SJCRH30 (cell line): ENCODE measurements at places on chromosomes 1 and 21. TPM values are rescaled to one million over a fixed set of nuclear protein-coding genes. Genes with fewer than 3 reads are reported as not detected.

The DNAJC6 gene
- 0.02 and 0.35 TPM in 2 replicates for total RNA-seq

The HCRTR1 gene
- not detected in 2 replicates for total RNA-seq

DNA sequence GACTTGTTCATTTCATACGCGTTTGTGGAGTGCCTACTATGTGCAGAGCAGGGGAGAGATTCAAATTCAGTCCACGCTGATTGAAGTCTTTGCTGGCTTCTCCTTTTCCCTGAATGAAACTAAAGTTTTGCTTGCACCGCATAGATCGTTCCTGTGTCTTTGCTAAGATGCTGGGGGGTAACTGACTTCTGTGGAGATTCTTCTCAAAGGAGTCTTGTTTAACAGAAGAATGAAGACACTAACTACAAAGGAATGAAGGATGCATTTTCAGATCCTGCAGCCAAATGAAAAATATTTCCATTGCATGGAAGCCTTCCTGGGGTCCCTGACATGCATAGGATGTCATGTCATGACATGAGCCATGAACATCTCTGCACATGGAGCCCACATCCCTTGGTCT lies 26.9 kb upstream of the H6PD start:
- DNase-seq: no peak

DNA sequence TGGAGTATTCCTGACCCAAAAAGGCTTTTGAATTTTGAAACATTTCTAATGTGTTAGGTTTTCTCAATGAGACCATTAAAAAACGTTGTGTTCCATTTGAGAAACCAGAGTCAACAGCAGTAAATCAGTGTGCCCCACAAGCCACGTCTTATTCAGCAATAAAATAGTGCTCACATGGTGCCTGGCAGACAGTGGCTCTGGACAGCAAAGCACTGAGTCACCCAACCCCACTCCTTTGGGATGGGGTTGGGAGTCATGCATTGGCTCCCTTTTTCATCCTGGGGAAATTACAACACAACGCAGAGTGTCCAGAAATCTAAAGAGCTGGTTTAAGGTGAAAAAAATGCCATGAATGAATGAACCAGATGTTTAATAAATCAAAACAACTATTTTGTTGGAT lies 46.5 kb downstream of the KCNJ15 start:
- no peak for DNase-seq

DNA sequence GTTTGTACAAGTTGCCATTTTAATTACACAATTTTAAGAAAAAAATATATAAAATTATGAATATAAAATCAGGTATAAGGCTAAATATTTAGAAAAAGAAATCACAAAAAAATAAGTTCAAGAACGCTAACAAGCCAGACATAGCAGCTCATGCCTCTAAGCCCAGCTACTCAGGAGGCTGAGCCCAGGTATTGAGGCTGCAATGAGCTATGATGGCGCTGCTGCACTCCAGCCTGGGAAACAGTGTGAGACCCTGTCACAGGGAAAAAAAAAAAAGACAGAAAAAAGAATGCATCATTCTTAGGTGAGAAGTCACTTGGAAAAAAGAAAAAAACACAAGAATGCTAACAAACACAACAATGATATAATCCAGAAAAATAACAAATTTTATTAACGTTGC lies 112.3 kb upstream of the PRDX6 start:
- DNase-seq: no peak
